ENCODE measurements at places on chromosomes 13 and 19.

DNA sequence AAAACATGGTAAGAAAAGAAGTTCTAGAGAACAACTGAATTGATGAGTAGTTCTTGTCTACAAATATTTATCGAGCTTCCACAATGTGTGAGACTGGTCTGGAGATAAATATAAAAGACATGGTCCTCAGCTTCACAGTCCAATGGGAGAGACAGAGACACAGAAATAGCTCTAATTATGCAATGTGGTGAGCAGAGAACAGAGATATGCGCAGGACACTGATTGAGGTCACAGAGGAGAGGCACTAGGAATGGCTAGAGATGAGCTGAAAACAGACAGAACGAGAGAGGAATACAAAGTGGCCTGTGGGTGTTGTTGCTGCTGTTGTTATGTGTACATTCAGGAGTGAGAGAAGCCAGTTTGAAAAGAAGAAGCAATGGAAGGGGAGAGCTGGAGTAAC, 53.2 kb downstream of the GPALPP1 start:
- DNase-seq: no peak

DNA sequence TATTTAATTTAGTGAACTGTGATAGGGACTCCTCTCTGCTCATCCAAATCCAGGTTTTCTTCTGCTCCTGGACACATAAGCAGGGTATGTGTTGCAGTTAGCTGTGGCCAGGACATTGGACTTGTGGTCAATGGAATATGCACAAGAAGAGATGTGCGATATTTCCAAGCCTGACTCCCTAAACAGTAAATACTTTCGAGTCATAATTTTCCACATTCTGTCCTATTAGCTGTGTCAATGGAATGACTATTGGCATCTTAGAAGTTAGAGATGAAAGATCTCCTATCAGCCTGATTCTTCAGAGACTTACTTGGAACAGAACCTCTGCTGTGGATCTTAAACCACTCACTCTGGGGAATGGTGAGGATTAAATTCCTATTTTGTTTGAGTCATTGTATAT, 771.0 kb downstream of the EFNB2 start:
- DNase-seq: no peak

- no peak for DNase-seq
Measured at GRCh38 chr13:52109116-52109670, 19.7 kb downstream of the NEK5 start.

- no peak for DNase-seq
Measured at GRCh38 chr19:1883784-1884183, 1.5 kb downstream of the ABHD17A start.

GRCh38 chr19:10120538-10121189, 965 bp upstream of the EIF3G start:
- no peak for DNase-seq

DNA sequence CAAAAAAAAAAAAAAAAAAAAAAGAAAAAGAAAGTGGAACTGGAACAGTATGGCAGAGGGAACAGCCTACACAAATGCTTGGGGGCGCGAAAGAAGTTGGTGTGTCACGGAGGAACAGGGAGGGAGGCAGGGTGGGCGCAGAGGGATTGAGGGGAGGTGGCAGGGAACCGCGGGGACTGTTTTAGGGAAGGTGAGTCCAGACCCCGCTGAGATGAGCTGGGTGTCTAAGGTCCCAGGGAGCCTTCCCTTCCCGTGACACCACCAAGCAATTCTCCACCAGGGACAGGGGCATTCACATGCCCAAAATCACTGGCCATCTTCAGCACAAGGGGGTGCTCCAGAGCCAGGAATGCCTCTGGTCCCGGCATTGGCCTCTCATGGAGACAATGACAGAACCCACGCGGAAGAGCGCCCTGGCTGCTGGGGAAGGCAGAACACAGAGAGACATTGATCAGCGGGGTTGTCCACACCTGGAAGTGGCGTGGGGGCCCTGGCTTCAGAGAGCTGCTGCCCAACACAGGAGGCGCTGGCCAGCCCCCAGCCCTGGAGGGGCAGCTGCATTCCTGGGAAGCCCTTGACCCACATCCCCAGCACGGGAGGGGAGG, 6.9 kb downstream of the PEAK3 start:
- DNase-seq: no peak
